IMR-90 (cell line): ENCODE measurements at places on chromosomes 1 and 21.

DNA sequence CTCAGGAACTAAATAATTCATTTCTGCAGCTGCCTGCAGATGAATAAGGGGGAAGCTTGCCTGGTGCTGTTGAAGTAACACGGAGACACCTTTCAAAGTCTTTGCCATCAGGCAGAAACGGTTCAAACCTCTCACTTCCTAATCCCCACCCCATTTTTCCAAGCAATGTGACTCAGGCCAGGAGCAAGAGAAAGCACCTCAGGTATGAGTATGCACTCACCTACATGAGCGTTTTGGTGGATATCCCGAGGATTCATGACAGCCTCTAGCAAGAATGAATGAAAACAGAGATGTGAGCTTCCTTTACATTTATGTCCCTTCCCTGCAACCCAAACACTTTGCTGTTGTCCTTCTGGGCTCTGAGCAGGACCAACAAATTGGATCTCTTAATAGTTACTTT lies 63.4 kb upstream of the LAX1 start:
- no peak overlapping the region for H3K27ac ChIP-seq
- H3K4me1 ChIP-seq: no peaks in the 10 kb centered on the region
- peaks cover 68% of the 10 kb centered on the region for H3K36me3 ChIP-seq
- no peak overlapping the region for H3K4me3 ChIP-seq

DNA sequence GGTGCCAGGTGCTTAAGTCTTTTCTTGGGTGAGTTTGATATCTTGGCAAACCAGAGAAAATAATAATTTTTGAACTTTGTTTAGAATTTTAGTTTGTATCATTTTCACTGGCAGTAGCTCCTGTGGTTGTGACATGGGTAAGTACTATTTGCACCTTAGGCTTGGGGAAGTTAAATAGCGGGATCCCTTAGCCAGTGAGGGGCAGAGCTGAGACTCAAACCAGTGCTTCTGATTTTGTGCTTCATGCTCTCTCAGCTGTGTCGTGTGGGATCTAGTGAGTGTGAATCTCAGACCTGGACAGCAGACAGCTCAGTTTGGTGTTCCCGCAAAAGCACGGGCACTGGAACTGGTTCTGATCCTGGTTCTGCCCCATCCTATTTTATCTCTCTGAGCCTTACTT lies 9.6 kb downstream of the PRCC start:
- H3K4me3 ChIP-seq: no peak overlapping the region
- DNase-seq: no peak
- no peaks in the 10 kb centered on the region; the same call in 1 of the 2 replicates for H3K36me3 ChIP-seq
- H3K4me1 ChIP-seq: peaks cover 4% of the 10 kb centered on the region
- H3K27ac ChIP-seq: no peak overlapping the region

GRCh38 chr1:37270639-37271038 lies 203.7 kb upstream of the ZC3H12A start:
- no peak for DNase-seq
- H3K27ac ChIP-seq: no peak overlapping the region
- H3K4me3 ChIP-seq: no peak overlapping the region
- no peaks in the 10 kb centered on the region for H3K36me3 ChIP-seq

DNA sequence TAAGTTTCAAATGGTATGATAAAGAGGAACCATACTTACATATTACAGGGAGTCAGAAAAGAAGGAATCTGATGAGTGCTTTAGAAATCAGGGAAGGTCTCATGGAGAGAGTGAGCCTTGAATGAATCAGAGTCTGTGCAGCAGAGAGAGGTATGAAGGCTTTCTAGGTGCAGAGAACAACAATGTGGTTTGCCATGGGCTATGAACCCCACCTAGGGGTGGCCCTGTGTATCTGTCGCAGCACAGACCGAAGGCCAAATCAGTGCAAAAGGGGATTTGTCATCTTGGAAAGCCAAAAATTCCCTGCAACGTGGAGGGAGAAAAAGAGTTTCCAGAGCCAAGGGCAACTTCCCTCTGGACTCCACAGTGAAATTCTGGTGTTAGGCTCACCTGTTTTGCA lies 3.5 kb downstream of the PAPPA2 start:
- no peaks in the 10 kb centered on the region for H3K36me3 ChIP-seq
- H3K27me3 ChIP-seq: no peaks in the 10 kb centered on the region
- DNase-seq: no peak
- no peak overlapping the region for H3K4me3 ChIP-seq
- H3K4me1 ChIP-seq: no peaks in the 10 kb centered on the region

DNA sequence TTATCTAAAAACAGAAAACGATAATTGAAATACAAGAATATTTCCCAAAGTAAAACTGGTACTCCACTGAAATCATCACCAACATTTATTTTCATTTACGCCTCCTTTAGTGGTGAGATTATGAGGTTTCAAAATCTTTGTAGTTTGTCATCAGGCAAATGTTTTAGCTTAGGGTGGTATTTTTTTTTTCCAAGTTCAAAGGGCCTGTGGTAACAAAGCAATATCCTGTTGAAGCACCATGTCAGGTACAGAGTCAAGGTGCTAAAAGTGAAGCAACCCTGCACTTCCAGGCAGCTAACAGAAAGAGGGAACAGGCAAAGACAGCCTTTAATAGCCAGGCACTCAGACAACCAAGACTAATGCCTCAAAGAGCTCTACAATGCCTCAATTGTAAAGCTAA lies 89.2 kb downstream of the JAK1 start:
- H3K4me1 ChIP-seq: peaks cover 3% of the 10 kb centered on the region
- H3K27me3 ChIP-seq: no peaks in the 10 kb centered on the region
- no peak overlapping the region for H3K4me3 ChIP-seq
- DNase-seq: no peak
- H3K27ac ChIP-seq: no peak overlapping the region

- peaks cover 2% of the 10 kb centered on the region for H3K4me1 ChIP-seq
- DNase-seq: peak; percentile 64
- H3K27ac ChIP-seq: no peak overlapping the region
These were observed 79.7 kb upstream of the RAB4A start for GRCh38 chr1:229191066-229191674.

GRCh38 chr1:233372218-233373120 lies 44.9 kb downstream of the MAP3K21 start:
- H3K4me3 ChIP-seq: no peak overlapping the region
- H3K4me1 ChIP-seq: no peaks in the 10 kb centered on the region
- no peaks in the 10 kb centered on the region for H3K36me3 ChIP-seq
- H3K27ac ChIP-seq: no peak overlapping the region
- no peaks in the 10 kb centered on the region for H3K27me3 ChIP-seq
